Stimulated activated CD8-positive, alpha-beta memory T cell treated with anti-CD3 and anti-CD28 coated beads, Interleukin-4, amount 100 ng/mL, for 4 hours (primary cell): ENCODE measurements at places on chromosomes 2 and 18.

GRCh38 chr2:86202702-86203101 lies 3.4 kb downstream of the MRPL35 start:
- DNase-seq = no peak

DNA sequence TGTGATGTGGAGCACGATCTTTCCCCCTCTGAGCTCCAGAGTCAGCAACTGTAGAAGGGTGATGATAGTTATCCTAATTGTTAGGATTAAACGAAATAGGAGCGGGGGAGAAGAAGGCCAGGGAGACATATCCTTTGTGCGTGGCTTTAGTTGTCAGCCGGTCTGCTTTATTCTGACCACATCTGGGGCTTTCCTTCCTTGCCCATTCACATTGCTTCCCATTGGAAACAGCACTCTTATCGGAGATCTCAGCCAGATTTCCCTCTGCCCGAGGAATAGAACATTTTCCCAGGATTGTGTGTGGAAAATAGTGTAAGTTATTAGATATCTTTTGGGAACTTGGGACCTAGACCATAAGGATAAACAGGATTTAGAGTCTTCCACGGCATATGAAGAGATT lies 1.5 kb downstream of the RALB start:
- no peak for DNase-seq

GRCh38 chr2:235238537-235238936 lies 255.3 kb upstream of the AGAP1 start:
- no peak for DNase-seq

DNA sequence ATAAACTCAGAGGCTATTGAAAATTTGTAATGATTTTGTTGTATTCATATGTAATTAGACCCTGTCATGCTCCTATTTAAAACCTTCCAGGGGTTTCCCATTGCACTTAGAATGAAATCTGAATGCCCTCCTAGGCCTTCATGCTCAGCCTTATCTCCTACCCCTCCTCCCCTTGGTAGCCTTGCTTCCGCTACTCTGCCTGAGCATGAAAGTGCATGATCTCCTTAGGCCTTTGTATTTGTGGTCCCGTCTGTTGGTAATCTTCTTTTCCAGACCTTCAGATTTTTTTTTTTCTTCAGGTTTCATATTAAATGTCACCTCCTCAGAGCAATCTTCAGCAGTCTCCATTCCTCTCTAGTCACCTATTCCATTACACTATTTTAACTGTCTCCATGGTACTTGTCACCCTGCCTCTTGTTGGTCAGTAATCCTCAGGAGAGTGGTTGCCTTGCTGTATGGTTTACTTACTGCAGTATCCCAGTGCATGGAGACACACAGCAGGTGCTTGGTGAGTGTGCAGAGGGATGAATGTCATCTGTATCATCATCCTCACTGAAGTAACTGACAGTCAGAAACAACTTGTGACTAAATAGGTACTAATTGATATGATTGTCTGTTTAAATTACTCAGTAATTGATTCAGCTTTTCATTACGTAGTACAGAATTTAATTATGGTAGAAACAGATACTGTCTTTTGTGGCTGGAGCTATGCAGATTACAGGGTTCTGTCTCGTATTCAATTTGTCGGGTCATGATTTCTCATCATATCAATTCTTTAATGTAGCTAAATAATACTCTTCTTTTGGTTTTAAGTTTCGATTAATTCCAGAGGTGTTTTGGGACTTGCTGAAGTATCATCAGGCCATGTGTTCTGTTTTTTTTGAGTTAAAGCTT lies 63.9 kb downstream of the PHLPP1 start:
- DNase-seq = no peak

GRCh38 chr2:215034154-215034553 lies 104.3 kb downstream of the ABCA12 start:
- no peak for DNase-seq
